ENCODE measurements at places on chromosomes 12 and 14.

DNA sequence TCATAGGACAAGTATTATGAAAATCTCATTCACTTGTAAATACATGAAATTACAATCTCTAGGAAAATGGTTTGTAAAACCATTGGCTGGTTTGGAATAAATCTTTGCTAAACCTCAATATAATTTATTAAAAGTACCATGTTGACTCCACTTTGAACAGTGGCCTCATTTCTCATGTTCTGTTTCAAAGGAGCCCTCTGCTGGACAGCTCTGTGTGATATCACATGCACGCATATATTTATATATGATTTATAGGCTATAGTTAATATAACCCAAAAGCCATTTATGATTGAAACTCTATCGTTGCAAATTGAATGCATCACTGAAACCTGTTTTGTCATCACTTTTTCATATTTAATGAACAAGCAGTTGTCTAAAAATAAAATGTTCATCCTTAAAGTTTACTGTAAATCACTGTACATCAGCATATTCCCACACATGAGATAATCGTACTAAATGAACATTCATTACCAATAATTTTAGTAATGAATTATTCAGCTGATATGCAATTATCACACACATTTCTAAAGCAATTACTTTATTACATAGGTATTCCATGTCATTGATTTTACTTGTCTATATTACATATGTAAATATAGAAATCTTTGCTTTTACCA is 493.8 kb downstream of the NPAS3 start:
- H3K27ac ChIP-seq: no peak overlapping the region
- no peaks in the 10 kb centered on the region for H3K4me1 ChIP-seq
- H3K4me3 ChIP-seq: no peak overlapping the region
- peak; percentile 24 for DNase-seq
- no peaks in the 10 kb centered on the region for H3K36me3 ChIP-seq

DNA sequence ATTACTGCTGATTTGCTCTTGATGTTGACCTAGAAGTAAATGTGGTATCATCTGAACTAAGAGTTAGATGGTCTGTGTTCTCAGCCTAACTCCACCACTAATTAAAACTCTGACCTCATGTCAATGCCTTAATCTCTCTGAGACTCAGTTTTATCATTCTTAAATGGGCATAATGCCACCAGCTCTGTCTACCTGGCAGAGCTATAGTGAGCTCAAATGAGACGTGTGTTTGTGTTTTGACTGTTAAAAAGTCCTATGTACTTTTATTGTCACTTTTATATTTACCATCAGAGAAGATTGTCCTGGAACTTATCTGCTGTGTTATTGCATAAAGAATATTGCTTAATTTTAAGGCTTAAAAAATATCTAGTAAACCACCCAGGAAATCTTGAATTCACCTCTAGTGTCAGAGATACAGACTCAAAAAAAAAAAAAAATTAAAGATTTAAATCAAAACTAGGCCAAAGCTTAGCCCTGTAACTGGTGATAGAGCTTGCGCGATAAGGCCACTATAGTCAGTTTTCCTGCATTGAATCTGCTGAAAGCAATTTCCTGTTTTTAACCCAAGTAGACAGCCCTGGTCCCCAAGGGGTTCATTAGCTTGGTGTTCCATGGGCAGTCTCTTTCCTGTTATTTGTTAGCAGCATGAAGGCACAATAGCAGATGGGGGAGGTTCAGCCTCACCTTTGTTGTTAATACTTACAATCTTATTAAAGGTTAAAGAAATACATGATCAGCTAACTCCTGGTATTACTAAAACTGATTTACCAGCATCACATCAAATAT is 261.8 kb downstream of the ATP23 start:
- no peak overlapping the region for H3K4me3 ChIP-seq
- H3K27me3 ChIP-seq: no peaks in the 10 kb centered on the region
- H3K4me1 ChIP-seq: no peaks in the 10 kb centered on the region
- H3K27ac ChIP-seq: no peak overlapping the region

- no peak overlapping the region for H3K4me3 ChIP-seq
- H3K36me3 ChIP-seq: no peaks in the 10 kb centered on the region
- H3K4me1 ChIP-seq: peaks cover 48% of the 10 kb centered on the region
- no peak overlapping the region for H3K27ac ChIP-seq
These were observed 3.5 kb downstream of the C12orf75 start for GRCh38 chr12:105334001-105334400.

GRCh38 chr14:98103705-98104104 is 1168.3 kb downstream of the BCL11B start:
- H3K36me3 ChIP-seq: no peaks in the 10 kb centered on the region
- H3K4me1 ChIP-seq: no peaks in the 10 kb centered on the region
- no peak overlapping the region for H3K4me3 ChIP-seq
- DNase-seq: no peak

- H3K27me3 ChIP-seq: no peaks in the 10 kb centered on the region
- no peaks in the 10 kb centered on the region for H3K36me3 ChIP-seq
- DNase-seq: no peak
- no peaks in the 10 kb centered on the region for H3K4me1 ChIP-seq
These were observed 72.9 kb upstream of the DDX11 start for GRCh38 chr12:31000751-31001150.
